ENCODE measurements at places on chromosomes 2 and 18. TPM values are rescaled to one million over a fixed set of nuclear protein-coding genes. Genes with fewer than 3 reads are reported as not detected.

The SERPINB11 gene
- total RNA-seq, result not detected

The LHCGR gene
- 0.66 TPM for total RNA-seq

The CAPN14 gene
- total RNA-seq, result 0.44 TPM

- no peak for DNase-seq
Observed at GRCh38 chr18:39454866-39455265, 1889.3 kb upstream of the CELF4 start.

DNA sequence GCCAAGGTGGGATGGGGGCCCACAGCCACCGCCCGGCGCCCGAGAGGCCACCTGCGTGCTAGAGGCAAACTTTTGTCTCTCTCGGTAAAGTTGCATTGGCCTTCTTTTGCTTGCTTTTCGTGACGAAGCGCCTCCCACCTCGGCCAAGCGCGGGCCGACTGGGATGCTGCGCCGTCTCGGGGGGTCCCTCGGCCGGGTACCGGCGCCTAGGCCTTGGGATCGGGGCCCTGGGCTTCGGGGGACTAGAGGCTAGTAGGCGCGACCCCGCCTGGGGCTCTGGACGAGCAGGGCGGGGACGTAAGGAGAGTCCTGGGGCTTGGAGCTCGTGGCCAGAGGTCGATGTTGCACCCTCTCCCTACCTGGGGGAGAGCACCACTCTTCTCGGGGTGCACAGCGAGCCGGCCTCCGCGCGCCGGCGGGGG, 545 bp downstream of the GLI2 start:
- DNase-seq, result no peak

DNA sequence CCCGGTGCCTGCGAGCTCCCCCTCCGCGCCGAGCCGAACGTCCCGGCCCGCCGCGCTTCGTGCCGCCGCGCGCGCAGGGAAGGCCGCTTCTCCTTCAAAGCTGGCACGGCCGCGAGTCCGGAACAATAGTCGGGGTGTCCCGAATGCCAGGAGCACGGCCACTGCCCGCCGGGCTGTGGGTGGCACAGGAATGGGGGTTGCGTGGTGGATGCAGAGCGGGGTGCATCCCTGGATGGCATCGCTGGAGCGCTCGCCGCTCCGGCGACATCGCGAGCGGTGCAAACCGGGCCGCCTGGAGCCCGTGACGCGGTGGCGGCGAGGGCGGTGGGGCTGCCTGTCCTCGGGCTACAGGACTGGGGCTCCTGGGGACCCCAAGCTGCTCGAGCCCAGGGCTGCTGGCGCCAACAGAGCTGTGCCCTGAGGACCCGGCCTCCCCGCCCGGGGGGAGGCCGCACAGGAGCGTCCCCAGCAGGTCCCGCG, 1.1 kb upstream of the SATB2 start:
- no peak for DNase-seq

Measured in breast epithelium (tissue), 4 donors.